ENCODE measurements at places on chromosomes 5 and 9. TPM values are rescaled to one million over a fixed set of nuclear protein-coding genes. Genes with fewer than 3 reads are reported as not detected.
A peak's percentile ranks its signal among the peaks of the same experiment; 100 is the strongest.

- no peak for DNase-seq
Measured at GRCh38 chr5:150309101-150309885, 6.6 kb upstream of the ARSI start.

DNA sequence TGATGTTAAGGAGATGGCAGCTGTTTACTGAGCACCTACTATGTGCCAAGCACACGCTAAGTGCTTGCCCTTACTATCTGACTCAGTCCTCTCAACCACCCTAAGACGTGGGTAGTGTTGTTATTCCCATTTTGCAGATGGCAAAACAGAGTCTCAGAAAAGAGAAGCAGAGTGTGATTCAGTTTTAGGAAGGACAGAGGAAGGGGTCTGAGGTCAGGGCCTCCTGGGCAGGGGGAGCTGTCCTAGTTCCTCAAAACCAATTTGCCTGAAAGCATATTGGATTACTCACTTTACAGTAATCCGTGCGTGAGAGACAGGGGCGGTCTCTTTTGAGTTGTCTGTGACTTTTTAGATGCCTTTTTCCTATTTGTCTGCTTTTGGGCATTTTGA, 23.2 kb downstream of the DNM1 start:
- no peak for DNase-seq

GRCh38 chr5:1120236-1120999, 8.6 kb upstream of the SLC12A7 start:
- DNase-seq: no peak

SLC36A3 gene
- not detected for total RNA-seq

DNA sequence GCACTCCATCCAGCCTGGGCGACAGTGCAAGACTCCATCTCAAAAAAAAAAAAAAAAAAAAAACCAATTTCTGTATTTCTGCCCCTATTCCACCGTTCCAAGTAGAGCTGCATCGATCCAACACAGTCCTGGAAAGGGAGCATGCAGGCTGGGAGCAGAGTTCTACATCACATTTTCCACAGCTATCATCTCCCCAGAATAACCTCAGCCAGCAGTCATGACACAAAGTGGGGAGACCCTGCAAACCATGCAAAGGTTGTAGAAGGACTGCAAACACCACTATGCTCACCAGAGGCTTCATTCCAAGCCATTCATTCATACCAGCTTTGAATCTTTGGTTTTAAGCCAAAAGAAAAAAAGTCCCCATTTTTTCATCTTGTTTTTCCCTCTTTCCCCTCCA, 20.8 kb upstream of the ZNF354A start:
- no peak for DNase-seq

KCNT1 gene
- 0.14 TPM for total RNA-seq

TMEM252 gene
- total RNA-seq: not detected

GPR150 gene
- 0.21 TPM for total RNA-seq

NME5 gene
- not detected for total RNA-seq

SETD9 gene
- 13.1 TPM for total RNA-seq

- DNase-seq: no peak
Measured at GRCh38 chr5:159906463-159906862, 9.8 kb upstream of the ADRA1B start.

DNA sequence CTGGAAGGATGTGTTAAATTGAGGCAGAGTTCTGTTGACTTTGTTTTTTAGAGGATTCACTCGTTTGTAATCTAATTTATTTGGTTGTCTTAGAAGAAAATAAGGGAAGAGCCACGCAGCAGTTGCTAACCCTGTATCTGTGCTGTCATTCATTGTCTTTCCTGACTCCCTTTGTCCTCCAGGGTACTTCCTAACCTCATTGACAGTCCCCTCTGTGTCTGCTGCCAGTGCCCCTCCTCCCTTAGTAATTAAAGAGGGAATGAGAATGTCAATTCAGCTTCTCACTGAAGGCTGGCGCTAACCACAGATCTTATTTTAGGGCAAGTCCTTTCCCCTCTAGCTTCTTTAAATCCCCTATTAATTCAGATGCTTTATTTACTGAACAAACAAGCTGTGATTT, 84.0 kb downstream of the MAST4 start:
- DNase-seq: no peak

- DNase-seq: no peak
Measured at GRCh38 chr9:101716629-101717028, 21.8 kb downstream of the GRIN3A start.

DNA sequence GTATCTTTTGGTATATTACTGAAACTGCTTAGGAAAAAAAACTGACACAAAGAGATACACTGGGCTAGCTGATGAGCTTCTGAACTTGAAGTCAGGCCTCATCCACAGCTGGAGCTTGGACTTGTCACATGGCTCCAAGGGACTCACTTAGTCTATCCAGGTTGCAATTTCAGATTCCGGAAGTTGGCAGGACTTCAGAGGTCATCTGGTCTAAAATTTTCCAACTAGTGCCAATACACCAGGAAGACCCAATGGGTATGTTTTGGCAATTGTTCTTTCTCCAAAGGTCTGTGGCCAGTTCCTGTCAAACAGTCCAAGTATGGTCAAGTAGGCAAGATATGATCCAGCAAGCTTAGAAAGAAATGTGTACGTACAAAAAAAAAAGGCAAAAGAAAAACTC, 36.7 kb downstream of the MRPS27 start:
- no peak for DNase-seq

SLC12A2 gene
- 85.2 TPM for total RNA-seq

SLC34A1 gene
- total RNA-seq: not detected

DNA sequence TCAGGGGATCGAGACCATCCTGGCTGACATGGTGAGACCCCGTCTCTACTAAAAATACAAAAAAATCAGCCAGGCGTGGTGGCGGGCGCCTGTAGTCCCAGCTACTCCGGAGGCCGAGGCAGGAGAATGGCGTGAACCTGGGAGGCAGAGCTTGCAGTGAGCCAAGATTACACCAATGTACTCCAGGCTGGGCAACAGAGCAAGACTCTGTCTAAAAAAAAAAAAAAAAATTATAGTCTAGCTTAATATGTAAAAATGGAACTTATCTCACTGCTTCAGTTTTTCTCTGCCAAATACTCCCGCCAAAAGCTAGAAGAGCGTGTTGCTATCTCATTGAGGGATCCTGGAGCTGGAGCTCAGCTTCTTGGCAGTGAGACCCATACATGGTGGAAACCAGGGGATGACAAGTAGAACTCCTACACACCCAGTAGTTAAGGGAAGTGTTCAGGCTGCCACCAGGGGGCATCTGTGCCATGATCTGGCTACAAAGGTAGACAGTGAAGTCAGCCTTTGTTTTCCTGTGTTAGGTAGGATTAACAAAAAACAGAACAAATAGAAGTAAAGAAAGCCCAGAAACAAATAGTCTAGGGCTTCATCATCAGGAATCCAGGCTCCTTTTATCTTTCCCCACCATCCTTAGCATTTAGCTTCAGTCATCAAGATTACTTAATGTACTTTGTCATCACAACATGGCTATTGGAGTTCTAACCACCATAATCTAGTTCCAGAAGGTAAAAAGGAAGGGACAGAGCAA, 33.6 kb upstream of the GLIPR2 start:
- peak; percentile 80 for DNase-seq

- DNase-seq: no peak
Measured at GRCh38 chr9:98488571-98489312, 220.0 kb downstream of the GABBR2 start.

DNA sequence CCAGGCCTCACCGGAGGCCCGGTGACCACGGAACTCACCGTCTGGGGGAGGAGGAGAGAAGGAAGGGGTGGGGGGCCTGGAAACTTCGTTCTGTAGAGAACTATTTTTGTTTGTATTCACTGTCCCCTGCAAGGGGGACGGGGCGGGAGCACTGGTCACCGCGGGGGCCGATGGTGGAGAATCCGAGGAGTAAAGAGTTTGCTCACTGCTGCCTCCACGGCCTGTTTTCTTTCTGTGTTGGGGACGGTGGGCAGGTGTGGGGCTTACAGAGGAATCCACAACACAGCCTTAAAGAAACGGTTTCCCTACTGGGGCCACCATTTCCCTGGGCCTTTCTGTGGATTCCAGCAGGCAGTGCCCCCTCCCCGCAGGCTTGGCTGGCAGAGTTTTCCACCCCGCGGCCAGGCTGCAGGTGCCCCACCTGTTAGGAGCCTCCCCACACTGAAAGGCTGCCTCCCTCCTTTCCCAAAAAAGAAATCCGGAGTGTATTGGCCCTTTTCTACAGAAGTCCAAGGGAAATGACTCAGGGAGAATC, 80.8 kb downstream of the NTNG2 start:
- DNase-seq: no peak

FOXD4L3 gene
- not detected for total RNA-seq

DNA sequence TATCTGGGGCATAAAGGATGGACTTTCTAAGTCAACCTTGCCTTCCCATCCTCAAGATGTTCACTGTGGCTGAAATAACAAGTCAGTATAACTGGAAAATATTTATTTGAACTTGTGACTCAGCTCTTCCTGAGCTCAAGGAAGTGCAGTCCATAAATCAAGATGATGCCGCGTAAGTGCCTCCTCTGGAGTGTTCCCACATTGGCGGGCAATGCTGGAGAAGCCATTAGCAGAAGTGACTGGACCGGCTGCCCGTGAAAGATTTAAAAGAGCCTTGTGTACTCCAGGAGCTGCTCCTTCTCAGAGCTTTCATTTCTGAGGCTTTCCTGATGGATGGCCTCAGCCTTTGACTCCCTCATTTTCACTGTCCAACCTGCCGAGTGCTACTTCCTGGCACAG, 17.4 kb downstream of the TMOD1 start:
- DNase-seq: no peak

GRCh38 chr9:130387905-130388304, 56.9 kb upstream of the ASS1 start:
- no peak for DNase-seq

DNA sequence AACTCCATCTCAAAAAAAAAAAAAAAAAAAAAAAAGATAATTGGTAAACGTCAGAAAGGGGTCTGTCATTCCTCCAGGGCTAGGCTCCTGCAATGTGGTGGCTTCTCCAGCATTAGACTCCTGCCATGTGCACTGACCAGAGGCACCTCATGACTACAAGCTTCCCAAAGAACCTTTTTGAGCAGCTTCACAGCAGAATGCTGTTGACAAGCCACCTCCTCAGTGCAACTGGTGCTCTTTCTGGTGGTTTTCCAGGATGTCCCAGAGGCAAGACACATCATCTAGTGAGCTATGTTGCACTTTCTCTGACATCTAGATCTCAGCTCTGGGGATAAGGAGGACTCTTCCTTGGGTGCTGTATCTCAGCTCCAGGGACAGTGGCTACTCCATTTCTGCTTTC, 11.6 kb downstream of the RPL37 start:
- DNase-seq: no peak

DNA sequence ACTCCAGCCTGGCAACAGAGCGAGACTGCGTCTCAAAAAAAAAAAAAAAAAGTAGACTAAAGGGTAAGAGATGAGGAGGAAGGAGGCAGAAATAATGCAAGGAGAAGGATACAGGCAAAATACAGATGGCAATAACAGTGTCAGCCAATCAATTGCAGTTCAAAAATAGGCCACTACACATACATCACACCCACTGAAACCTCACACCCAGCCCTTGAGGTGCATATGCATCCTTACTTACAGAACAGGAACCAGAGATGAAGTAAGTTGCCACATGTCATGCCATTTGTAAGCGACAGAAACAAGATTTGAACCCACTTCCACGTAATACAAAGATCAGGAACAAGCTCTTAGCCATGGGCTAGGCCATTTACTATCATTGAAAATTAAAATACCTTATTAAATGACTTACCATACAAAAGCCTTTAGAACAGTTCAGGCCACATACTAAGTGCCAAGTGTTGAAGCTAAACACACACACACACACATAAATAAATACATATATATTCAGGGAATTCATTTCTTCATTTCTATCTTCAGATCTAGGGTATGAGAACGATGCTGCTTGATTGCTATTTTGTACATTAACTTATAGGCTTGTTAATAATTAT, 98.4 kb downstream of the FNBP1 start:
- no peak for DNase-seq

GRCh38 chr5:50595199-50595598, 71.2 kb upstream of the PARP8 start:
- DNase-seq: no peak

ARHGEF39 gene
- 32.8 TPM for total RNA-seq

DNA sequence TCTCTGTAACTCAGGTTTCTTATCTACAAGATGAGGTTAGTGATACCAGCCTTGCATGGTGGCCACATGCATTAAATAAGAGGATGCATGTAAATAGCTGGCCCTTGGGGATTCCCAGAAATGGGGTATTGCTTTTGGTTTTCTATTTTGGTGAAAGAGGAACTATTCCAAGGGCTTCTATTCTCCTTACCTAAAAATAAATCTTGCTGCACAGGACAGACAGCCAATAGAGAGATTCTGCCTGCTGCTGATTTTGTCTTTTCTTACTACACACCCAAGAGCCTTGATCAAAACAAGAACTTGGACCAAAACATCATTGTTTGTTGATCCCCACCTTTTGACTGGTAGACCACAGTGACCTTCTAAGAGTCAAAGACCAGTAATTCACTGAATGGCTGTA, 161.8 kb downstream of the PJA2 start:
- DNase-seq: no peak

DNA sequence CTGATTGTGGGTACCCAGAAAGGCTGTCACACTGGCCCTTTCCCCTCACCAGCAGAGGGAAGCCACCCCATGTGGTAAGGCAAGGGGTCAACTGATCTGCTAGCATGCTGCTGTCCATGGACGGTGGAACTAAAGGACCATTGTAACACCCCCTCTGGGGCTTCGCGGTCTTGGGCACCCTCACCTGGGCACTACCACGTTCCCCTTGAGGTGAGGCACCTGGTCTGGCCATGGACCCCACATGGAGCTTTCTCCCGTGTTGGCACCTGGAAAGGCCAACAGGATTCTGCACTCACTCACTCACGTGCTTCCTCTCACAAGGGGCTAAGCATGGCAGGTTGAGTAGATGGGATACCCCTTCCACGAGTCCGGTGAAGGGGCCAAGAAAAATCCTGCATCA, 72.0 kb upstream of the RFX3 start:
- no peak for DNase-seq

DNA sequence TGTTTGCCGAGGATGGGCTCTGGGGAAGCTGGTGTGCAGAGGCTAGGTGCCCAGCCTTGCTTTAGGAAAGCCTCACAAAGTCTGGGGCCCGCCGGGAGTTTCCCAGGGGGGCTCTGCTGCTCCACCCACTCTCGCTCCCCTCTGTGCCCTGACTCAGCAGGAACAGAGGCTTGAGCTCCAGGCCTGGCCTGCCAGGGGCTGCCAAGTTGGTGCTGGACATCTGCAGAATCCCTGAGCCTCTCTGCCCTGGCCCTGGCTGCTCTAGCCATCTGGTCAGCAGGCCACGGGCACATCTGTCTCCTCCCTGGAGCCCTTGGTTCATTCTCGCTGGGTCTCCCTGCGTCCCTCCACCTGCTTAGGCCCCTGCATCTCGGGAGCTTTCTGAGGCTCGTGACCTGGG, 647 bp upstream of the ADAMTSL2 start:
- DNase-seq: no peak

DNA sequence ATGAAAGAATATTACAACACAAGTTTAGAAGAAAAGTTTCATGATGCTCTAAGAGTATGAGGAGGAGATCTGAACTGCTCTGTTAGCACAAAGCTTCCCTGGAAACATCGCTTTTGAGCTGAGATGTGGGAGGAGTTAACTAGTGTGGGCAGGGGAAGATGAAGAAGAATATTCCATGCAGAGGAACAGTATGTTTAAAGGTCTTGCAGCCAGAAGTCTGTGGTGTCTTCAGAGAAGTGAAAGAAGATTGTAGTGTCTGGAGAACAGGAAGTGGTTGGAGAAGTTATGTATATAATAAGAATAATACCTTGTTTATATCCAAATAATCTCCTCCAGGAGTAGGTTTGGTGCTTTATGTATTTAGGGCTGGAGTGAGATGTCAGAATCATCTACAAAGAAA, 406.7 kb downstream of the MAN2A1 start:
- DNase-seq: no peak

- no peak for DNase-seq
Measured at GRCh38 chr9:113205432-113205831, 15.6 kb downstream of the FKBP15 start.

Measured in Caco-2 (cell line).